ENCODE measurements at places on chromosomes 7 and 10.

GRCh38 chr10:89332123-89332633 lies 4.4 kb downstream of the IFIT3 start:
- no peak for DNase-seq

- DNase-seq, result no peak
These were observed 2.4 kb downstream of the ZNF467 start for GRCh38 chr7:149770728-149771636.

DNA sequence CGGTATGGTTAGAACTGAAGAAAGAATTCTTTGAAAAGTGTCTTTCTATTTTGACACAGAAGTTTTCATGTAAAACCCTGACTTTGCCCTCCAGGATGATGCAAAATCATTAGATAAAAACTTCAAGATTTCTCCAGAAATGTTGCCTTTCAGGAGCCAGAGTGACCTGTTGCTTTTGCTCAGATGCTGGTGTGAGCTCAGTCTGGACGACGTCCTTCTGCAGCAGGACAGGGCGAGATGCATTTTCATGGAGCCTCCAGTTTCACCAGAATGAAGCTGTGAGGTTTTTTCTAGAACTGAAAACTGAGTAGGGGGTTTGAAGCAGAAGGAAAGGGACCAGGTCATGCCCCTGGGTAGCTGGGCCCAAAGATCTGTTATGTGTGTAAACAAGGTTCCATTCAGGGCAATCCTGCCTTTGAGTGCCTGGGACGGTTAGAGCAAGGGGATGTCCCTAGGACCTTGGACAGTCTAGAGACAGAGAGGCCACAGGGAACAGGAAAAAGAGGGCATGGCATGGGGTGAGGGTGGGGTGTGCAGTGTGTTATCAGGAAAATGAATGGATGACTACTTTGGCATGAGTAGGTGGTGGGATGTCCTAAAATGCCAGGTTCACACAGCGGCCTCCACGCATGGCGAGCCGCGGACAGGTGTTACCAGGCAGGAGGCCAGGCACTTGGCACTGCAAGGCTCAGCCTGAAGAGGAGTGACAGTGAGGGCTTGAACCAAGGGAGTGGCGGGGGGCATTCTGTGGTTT lies 356.3 kb downstream of the CXCL12 start:
- DNase-seq, result no peak

- no peak for DNase-seq
These were observed 44.5 kb downstream of the STARD3NL start for GRCh38 chr7:38222481-38223096.

GRCh38 chr7:66790725-66791124 lies 50.2 kb downstream of the RABGEF1 start:
- no peak for DNase-seq

DNA sequence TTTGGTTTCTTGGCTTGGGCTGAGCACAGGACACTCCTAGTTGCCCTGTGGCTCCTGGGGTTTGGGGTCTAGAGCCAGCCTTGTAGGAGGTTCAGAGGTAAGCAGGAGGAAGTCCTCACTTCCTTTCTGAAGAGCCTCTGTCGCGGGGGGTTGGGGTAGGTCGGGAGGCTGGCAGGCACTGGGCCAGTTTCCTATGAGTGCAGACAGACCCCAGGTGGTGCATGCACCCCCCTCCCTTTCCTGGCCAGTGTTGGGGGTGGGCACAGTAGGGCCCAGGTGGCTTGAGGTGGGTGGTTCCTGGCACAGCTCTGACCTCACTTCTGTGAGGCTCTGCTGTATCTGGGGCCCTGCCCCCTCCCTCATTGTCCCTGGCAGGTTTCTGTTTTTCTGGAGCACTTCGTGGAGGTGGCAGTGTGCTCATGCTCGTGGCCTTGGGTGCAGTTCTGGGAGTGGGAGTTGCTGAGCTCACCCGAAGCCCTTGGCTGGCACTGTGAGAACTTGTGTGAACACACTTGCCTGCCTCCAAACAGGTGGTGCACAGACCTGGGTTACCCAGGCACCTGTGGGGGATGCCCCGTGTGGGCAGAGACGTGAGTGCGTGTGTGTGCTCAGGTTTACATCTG lies 1.8 kb downstream of the PALD1 start:
- DNase-seq, result no peak

DNA sequence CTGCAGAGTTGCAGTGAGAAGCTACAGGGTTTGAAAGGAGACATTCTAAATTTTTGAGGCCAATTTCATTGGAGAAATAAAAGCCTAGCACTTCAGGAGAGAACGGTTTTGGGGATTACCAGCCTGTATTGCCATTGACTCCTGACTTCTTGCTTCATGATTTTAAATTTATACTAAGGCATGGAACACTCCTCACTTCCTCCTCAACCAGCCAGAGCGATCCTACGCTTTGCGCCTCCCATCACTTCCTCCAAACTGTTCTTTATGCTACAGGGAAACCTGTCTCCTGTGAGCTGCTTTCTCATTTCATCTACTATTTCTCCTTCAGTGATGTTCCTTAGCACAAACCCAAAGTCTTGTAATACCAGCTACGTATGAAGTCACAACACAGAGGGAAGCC lies 495.1 kb downstream of the SUGCT start:
- no peak for DNase-seq

- no peak for DNase-seq
These were observed 244.2 kb downstream of the POU6F2 start for GRCh38 chr7:39221901-39222300.

DNA sequence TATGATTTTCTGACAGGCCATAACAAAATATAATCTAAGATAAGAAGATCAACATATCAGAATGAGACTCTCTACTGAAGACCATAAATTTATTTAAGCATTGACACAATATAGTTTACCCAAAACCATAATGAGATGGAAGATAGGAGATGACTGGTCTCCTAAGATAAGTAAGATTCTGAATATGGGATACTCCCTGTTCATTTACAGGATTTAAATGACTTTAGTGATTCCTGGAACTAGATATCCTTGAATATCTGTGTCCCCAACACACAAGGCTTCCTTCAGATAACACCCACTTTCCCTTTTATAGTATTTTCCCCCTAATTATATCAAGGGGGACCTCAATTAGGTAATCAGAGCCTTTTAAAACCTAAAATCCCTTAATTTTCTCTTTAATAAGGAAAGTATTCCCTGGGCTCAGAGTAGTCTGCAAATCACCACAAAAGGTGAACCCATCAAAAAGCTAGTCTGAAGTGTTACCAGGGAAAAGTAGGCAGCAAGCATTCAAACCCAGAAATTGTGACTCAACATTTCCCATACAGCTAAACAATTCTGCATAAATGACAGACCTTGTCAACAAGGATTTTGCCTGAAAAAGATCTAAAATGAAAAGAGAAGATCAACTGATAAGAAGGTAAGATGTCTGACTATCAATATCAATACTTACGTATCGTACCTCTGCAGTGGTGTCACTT lies 99.9 kb downstream of the CNOT4 start:
- no peak for DNase-seq

GRCh38 chr7:130921391-130922180 lies 187.6 kb upstream of the KLF14 start:
- DNase-seq, result no peak

- no peak for DNase-seq
These were observed 109.4 kb upstream of the ZMIZ1 start for GRCh38 chr10:78959217-78959923.

DNA sequence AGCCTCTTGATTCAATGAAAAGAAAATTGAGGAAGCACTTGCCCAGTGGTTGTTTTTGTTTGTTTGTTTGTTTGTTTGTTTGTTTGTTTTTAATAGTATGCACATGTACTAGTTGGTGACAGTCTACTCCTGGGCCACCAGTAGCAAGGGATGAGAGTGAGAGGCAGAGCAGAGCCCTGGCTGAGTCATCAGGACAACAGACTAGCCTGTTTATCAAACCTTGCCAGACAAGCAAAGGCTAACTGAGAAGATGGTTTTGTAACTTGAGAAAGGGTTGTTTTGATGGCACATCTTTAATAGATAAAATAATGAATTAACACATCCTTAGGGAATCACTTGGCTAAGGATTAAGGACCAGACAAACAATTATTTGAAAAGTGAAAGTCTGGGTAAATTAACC lies 78.1 kb downstream of the INHBA start:
- DNase-seq, result no peak

- no peak for DNase-seq
These were observed 54.9 kb upstream of the ANK3 start for GRCh38 chr10:60444494-60445064.

DNA sequence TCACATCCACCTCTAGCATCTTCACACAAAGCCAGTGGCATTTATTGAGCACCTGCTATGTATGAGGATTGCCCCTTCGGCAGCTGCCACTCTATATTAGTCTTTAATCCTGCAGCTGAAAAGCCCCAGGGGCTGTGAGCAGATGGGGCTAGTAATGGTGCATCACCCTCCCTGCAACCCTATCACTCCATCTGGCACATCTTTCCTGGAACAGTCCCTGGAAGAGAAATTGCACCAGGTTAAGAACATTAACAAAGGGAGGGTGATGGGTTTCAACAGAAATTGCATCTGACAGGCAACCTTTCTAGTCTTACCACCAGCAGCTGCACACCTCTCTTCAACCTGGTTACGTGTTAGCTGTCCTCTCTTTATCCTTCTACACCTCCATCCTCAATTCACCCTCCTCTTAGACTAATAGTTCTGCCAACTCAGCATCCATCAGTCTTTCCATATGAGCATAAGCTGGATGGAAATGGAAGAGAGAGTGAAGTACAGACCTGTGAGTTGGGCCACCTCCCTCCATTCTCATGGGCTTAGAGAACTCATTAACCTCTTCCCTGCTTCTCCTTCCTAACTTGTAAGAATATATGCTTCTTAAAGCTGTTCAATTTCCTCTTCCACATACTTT lies 168.6 kb upstream of the NEBL start:
- DNase-seq, result no peak

DNA sequence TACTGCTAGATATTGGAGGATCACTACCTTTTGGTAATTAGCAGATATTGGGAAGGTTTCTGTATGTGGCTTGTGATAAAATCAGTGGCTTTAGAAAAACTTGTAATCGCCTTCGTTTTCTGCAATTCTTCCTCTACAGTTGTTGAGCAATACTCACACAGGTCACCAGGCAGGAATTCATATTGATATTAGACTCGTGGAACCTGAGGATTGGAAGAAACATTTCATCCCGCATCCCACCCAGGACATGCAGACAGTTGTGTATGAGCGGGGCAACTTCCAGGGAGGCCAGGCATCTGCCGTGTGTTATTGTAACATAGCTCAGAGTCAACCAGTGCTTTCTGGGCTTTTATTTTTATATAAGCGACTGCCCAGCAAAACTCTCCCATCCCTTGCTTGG lies 821.3 kb downstream of the LRMDA start:
- no peak for DNase-seq

- DNase-seq, result no peak
These were observed 22.0 kb upstream of the SLC26A4 start for GRCh38 chr7:107638594-107638993.

GRCh38 chr10:12961416-12962205 lies 39.9 kb downstream of the CCDC3 start:
- DNase-seq, result no peak

DNA sequence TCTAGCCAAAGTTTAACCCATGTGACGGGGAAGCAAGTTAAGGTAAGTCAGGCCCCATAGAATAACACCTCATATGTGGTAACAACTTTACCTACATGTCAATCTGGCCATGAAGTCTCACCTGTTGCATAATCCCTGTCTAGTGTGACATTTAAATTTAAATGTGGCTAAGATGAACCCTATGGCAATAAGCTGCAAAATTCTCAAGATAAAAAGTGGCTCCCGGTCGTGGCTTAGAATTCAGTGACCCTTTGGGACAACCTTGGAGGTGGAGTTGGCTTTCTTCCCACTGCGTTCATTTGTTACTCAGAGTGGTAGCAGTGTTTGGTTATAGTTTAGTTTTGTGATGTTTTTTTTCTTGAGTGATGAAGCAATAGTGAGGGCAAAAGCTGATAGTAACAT lies 90.6 kb downstream of the ARID5B start:
- no peak for DNase-seq

DNA sequence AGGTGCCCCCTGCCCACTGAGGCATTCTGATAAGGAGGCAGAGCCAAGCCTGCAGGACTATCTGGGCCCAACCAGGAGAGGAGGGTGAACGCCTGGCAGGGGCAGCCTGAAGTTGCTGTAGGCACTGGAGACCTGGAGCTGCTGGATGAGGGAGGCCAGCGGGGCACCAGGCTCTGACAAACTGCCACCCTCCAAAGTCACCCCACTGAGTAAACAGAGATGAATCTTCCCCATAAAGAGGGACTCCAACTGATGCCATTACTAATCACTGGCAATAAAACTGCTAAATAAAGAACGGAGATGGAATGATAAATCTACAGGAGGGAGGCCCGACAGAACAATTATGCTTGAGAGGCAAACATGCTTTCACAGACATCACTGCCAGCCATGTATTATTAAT lies 44.2 kb downstream of the DRGX start:
- no peak for DNase-seq

DNA sequence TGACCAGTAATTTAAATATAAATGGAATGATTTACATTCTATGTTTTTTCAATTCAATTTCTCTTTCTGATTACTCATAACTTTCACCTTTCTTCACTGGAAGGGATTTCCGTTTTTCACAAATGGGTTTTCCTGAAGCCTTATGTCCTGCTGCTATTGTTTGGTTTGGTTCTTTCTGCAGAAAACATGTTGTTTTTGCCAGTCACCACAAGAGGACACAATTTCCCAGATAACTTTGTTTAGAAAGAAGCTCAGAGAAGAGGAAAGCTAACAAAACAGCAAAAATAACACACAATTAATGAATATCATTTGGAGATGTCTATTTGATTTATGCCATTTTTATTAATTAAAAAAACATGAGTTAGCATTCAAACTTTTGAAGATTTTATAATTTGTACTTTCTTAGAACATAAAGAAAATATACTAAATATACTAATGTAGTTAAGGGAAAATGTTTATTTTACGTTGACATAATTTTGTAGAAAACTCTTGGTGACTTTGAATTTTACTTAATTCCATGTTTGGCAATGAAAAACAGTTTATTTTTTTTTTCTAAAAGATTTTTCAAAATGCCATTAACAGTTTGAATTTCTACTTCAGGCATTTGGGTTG lies 4.6 kb upstream of the TWIST1 start:
- no peak for DNase-seq

DNA sequence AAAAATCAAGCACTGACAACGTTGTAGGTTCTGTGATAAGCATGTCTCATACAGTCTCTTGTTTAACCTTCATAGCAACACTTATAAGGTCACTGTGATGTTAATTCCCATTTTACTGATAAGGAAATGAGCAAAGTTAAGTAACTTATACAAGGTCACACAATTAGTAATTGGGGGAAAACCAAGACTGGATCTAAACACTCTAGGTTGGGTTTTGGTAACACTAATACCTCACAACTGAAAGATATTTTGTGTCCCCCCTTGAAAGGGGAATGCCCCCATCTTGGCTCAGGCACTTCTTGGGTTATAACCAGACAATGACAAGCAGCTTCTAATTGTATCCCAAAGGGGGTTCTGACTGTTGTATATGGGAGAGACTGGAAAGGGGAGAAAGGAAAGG lies 36.0 kb upstream of the ABCB4 start:
- no peak for DNase-seq

DNA sequence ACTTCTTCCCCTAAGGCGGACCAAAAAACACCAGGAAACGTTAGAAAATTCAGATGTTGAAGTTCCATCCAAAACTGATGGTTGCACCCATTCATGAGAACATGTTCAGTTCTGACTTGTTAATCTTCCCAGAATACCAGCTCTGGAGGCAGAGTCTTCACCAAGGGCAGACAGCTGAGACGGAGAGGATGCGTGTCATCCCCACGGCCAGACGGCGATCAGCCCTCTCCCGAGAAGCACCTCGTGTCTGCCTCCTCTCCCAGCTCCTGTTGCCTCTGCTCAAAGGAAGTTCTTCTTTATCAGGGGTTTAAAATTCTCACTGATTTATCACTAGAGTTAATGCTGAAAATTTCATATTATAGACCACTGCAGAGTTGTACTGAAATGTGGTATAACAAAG lies 269.7 kb downstream of the ZMYND11 start:
- no peak for DNase-seq

GRCh38 chr7:131546583-131547141 lies 9.8 kb downstream of the PODXL start:
- DNase-seq, result no peak

All from activated T-helper 1 cell treated with anti-CD3 and anti-CD28 coated beads, Interleukin-2, amount 50 U/mL, for 16 hours (primary cell).